ENCODE measurements at places on chromosomes 5 and 9. TPM values are rescaled to one million over a fixed set of nuclear protein-coding genes. Genes with fewer than 3 reads are reported as not detected.
A peak's percentile ranks its signal among the peaks of the same experiment; 100 is the strongest.

- no peak for DNase-seq
Observed at GRCh38 chr9:110887276-110887675, 151.0 kb downstream of the LPAR1 start.

GRCh38 chr9:124812441-124812876 lies 35.5 kb downstream of the OLFML2A start:
- peak; percentile 99 for DNase-seq

GRCh38 chr9:68498816-68499215 lies 41.9 kb downstream of the TMEM252 start:
- DNase-seq = no peak

The PCDHGA10 gene
- total RNA-seq = 34.0 TPM
